ENCODE measurements at places on chromosomes 16 and 17. TPM values are rescaled to one million over a fixed set of nuclear protein-coding genes. Genes with fewer than 3 reads are reported as not detected.

SUMO2 gene
- polyA plus RNA-seq = 334 TPM

DNA sequence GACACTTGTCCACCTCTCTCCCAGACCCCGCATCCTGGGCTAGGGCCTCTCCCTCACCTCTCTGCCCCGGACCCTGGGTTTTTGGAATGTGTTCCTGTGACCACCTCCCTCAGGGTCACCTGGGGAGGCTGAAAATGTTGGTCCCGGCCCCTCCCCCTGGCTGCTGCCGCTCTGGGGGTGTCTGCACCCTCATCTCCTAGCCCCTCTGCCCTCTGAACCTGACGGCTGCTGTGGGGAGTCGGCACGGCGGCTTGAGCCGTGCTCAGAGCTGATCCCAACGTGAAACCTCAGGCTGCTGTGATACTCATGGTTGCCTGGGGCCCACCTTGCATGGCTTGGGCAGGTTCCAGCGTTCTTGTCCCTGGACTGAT lies 42.8 kb downstream of the ADCY7 start:
- DNase-seq = no peak

DNA sequence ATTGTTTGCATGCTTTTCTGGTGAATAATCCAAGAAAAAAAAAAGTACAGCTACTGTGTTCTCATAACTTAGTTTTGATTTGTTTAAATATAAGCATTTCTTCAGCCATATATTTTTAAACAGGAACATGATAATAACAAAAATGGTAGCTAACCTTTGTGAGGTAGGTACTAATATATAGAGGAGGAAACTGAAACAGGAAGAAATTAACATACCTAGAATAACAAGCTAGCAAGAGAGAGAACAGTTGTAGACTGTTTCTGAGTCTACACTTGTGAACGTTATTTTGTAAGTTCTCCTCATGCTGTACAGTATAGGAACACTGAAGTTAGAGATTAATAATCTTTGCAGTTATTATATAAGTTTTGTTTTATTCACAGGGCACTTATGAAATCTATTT lies 49.3 kb downstream of the NSRP1 start:
- DNase-seq = no peak

DNA sequence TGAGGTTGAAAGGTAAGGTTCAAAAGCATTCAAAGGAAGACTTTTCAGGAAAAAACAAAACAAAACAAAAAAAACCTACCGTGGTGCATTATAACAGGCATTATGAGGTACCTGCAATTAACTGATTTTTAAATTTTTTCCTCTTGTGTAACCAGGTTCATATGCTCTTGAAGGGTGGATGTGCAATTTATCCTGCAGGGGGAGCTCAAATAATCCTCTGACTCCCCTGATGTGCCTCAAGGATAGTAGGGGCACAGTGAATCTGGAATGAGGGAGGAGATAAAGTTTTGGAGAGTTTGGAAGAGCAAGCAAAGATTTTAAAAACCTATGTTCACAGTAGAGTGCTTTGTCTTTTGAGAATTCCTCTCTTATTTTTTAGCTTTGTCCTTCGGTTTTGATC lies 1349.4 kb downstream of the CDH8 start:
- DNase-seq = no peak

TPSB2 gene
- polyA plus RNA-seq = 2.6 TPM

PPL gene
- polyA plus RNA-seq = 1.1 TPM

DNA sequence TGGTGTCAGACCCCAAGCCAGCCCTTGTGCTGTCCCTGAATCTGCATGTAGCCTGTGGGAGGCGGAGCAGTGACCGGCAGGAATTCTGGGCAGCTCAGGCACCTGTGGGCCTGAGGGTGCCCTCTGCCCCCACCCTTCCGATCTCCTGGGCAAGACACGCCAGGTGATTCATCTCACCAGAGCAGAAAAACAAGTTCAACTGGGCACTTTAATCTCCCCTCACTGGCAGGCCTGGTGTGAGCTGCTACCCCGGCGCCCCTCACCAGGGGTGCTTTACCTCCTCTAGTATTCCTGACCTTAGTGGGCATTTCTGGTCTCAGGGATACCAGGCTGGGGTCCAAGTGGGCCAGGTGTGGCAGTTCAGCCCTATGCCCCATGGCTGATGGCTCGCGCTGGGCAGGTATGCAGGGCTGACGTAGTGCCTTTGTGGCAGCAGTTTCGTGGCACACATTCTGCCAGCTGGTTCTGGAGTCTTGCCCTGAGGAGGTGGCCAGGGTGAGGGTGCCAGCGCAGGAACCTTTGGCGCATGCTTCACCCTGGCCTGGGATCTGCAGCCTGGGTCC lies 6.0 kb downstream of the ERBB2 start:
- no peak for DNase-seq

CCDC57 gene
- polyA plus RNA-seq = 31.7 TPM

DNA sequence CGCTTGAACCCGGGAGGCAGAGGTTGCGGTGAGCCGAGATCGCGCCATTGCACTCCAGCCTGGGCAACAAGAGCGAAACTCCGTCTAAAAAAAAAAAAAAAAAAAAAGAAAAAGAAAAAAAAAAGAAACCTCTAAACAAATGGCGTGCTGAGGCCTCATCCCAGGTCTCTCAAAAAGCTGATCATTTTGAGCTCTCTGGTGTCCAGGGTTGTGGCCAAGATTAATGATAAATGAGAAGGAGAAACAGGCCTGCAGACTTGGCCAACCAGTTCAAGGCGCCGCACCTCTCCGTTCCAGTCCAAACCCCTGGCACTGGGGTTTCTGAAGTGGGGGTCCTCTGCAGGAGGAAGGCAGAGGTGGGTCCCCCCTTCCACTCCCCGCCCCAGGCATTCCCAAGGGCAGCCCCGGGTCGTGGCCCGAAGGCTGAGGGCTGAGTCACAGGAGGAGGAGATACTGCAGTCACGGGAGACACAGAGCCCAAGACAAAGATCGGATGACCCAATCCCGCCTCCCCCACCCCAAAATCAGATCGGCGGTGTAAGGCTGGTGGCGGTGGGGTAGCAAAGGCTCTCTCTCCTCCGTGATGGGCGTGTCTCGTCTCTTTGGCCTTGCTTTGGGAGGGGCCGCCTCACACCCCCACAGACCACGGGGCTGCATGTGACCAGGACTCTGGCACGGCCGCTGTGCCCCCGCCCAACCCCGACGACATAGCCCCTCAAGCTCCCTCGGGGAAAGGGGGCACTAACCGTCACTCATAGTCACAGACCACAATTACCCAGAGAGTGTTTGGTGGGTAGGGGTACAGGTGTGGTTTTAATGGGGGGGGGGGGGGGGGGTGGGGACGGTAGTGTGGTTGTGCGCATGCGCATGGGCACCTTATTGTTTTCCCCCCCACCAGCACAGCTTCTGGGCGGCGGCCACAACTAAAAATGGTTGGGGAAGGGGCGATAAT lies 1.1 kb downstream of the VAT1 start:
- no peak for DNase-seq

PALB2 gene
- 8.5 TPM for polyA plus RNA-seq

KIF18B gene
- polyA plus RNA-seq = 7.7 TPM

PABPN1L gene
- polyA plus RNA-seq = 0.11 TPM

DNA sequence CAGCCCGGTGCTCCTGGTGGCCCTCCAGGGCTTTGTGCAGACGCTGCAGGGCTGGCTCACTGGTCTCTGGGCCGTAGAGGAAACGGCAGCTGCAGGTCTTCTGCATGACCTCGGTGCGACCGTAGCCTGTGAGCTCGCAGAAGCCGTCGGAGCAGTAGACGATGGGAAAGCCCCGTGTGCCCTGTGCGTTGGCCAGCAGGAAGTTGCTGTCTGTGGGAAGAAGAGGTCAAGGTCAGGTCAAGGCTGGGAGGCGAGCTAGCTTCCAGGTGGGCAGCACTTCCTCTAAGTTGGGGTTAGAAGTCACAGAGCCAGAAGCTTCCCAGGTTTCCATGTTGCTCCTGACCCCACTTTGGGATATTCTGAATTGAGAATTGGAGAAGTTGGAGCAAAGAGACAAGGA lies 2.1 kb downstream of the KCNH4 start:
- DNase-seq = no peak

NPIPB4 gene
- polyA plus RNA-seq = 97.1 TPM

DNA sequence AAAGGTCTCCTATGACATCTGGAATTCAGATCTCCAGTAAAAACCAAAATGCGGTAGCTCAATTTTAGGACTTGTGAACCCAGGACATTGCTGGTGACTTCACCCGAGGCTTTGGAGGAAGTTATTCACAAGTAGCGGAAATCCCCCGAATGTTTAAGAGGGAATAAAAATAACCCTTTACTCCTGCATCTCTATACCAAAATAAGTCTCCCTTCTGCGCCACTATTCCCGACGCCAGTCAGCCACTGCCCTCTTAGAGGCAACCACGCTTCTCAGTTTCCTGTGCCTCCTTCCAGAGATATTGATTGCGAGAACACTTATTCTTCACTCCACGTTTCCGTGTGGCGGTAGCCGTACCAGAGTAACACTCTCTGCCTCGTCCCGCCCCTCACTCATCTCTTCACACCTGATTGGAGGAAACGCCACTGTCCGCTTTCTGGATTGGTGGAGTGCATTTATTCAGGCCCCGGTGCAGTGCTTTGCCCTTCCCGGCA lies 27.4 kb downstream of the EMP2 start:
- no peak for DNase-seq

DNA sequence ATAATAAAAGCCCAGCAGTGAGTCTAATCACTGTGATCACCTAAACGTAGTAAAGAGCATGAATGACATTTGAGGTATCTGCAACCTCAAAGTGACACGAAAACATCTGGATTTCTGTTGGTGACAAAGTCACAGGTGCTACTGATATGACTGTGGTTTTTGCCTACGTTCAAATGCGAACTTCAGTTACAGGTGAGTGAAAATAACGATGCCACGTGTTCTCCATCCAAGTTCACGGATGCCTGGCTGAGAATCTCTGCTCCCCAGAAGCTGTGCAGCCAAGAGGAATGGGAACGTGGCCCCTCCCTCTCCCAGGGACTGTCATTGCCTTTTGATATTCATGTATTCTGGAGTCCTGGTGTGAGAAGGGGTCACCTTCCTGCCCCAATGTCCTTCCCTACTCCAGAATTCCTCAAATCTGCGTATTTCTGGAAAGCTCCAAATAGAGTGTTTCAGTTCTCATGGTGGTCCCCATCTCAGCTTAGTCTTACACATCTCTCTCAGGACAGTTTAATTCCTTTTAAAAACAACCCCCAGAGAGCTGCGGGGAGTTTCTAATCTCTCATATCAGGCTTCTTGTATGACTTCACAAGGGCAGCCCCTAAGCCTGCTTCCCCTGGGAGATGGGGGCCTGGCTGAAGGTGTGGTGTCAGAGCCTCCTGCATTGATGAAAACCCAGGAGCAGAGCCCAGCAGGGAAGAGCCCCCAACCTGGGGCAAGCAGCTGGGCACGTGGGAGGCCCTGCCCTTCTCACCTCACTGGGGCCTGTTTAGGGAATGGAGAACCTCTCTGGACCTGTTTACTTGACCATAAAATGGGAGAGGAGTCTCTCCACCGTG lies 25.8 kb downstream of the PIK3R5 start:
- DNase-seq = no peak

DNA sequence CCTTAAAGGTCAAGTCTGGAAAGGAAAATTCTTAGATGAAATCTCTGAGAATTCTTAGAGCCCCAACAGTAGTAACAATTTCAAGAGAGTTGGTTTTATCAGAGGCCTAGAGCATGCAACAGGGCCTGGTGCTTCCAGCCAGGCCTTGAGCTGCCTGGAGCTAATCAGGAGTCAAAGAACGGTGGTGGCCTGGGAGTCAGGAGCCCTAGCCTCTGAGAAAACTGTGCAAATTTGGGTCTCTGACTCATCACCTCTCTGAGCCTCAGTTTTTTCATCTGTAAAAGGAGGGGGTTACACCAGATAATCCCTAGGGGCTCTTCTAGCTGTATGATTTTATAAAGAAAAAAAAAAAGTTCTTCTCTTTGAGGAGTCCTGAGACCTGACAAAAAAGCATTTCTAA lies 227.3 kb upstream of the RPL38 start:
- no peak for DNase-seq

DNA sequence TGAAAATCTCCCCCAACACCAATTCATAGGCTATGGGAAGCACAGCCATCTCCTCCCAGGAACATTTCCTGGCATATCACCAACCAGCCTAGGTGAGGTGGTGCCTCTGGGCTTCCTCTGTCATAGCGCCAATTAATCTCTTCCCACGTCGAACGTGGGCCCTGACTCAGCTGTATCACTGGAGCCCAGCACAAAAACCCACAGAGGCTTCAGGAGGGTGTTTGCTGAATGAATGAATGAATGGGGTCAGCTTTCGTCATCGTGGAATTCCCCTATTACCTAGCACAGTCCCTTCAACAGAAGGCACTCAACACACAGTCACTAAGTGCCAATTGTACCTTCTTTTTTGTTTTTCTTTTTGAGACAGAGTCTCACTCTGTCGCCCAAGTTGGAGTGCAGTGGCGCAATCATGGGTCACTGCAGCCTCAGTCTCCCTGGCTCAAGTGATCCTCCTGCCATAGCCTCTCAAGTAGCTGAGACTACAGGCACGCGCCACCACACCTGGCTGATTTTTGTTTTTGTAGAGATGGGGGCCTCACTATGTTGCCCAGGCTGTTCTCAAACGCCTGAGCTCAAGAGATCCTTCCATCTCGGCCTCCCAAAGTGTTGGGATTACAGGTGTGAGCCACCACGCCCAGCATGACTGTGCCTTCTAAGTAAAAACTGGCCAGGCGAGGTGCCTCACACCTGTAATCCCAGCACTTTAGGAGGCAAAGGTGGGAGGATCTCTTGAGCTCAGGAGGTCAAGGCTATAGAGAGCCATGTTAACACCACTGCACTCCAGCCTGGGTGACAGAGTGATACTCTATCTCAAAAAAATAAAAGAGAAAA lies 4.1 kb downstream of the ZNF688 start:
- DNase-seq = no peak

- no peak for DNase-seq
Observed at GRCh38 chr17:19897903-19898302, 30.2 kb upstream of the ULK2 start.

TM4SF5 gene
- polyA plus RNA-seq = not detected

- DNase-seq = no peak
Observed at GRCh38 chr17:73068322-73069153, 23.9 kb downstream of the SLC39A11 start.

MPG gene
- polyA plus RNA-seq = 23.4 TPM

DNA sequence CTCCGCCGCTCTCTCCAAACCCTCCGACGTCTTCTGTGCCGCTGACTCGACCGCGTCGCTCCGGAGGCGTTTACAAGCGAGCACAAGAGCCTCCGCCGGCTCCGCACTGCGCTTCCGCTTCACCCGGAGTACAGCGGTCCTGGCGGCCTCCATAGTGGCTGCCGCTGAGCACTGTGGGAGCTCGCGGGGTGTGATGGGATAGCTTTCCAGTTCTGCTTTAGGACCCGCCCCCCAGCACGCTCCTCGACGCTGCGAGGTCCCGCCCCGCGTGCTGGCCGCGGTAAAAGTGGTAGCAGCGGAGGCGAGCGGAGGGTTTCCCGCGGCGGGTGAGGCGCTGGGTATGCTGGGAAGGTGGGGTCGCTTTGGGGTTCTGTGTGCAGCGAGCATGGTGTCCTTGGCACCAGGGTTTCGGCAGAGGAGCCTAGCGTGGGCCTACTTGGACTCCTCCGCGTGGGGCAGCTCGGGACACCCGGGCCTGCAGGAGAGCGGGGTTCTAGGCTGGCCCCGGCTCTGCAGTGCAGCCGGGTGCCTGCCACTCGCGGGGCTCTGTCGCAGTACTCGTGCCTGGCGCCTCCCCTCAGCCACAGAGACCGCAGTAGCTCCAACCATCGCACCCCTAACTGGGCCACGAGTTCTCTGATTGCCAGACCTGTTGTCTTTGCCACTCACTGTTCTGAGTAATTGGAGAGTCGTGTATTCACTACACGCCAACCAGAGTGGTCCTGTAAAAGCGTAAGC lies at the start of the genes PRMT7 and SLC7A6OS:
Gene PRMT7 (plus strand): TSS at position 246 of the 738 bp plus-strand sequence. CDS start 4,961 bp downstream, outside the sequence.
Gene SLC7A6OS (minus strand): TSS at position 173 of the 738 bp plus-strand sequence. CDS start 20 bp downstream, at position 153.
- DNase-seq = peak; percentile 74

- peak; percentile 46 for DNase-seq
Observed at GRCh38 chr16:15672514-15673167, 22.6 kb downstream of the NDE1 start.

STX8 gene
- polyA plus RNA-seq = 40.5 TPM

GRCh38 chr17:57422574-57423164 lies 166.3 kb downstream of the MSI2 start:
- DNase-seq = no peak

CTRB2 gene
- polyA plus RNA-seq = not detected

SPATA22 gene
- polyA plus RNA-seq = 0.46 TPM

Data from forelimb muscle (tissue), 1 donor.